ENCODE measurements at places on chromosomes 13 and 19. TPM values are rescaled to one million over a fixed set of nuclear protein-coding genes. Genes with fewer than 3 reads are reported as not detected.

Gene CCDC159
- total RNA-seq = 37.3 TPM

GRCh38 chr19:54337858-54338230 is 1.1 kb downstream of the LILRA4 start:
- DNase-seq = no peak

Gene UPF1
- 75.8 TPM for total RNA-seq

GRCh38 chr19:1455002-1455335 is 5.0 kb downstream of the APC2 start:
- no peak for DNase-seq

Gene IL11
- total RNA-seq = not detected

GRCh38 chr13:84455143-84455905 is 573.0 kb upstream of the SLITRK1 start:
- DNase-seq = no peak

GRCh38 chr13:20506696-20507095 is 19.0 kb downstream of the CRYL1 start:
- no peak for DNase-seq

GRCh38 chr13:86882107-86882506 is 789.1 kb upstream of the SLITRK5 start:
- no peak for DNase-seq

Gene WDR62
- 1.3 TPM for total RNA-seq

- no peak for DNase-seq
These were observed 36.8 kb upstream of the SEMA6B start for GRCh38 chr19:4596033-4596904.

GRCh38 chr13:75132701-75133695 is 349.0 kb downstream of the TBC1D4 start:
- no peak for DNase-seq

Gene KLK3
- total RNA-seq = not detected

GRCh38 chr19:1425102-1425837 is 12.9 kb upstream of the RPS15 start:
- no peak for DNase-seq

GRCh38 chr13:40017662-40018262 is 362.3 kb downstream of the COG6 start:
- DNase-seq = no peak

Gene ONECUT3
- total RNA-seq = not detected
